ENCODE measurements at places on chromosomes 3 and 15. TPM values are rescaled to one million over a fixed set of nuclear protein-coding genes. Genes with fewer than 3 reads are reported as not detected.

The SLC9A9 gene
- 28.4 TPM for total RNA-seq

DNA sequence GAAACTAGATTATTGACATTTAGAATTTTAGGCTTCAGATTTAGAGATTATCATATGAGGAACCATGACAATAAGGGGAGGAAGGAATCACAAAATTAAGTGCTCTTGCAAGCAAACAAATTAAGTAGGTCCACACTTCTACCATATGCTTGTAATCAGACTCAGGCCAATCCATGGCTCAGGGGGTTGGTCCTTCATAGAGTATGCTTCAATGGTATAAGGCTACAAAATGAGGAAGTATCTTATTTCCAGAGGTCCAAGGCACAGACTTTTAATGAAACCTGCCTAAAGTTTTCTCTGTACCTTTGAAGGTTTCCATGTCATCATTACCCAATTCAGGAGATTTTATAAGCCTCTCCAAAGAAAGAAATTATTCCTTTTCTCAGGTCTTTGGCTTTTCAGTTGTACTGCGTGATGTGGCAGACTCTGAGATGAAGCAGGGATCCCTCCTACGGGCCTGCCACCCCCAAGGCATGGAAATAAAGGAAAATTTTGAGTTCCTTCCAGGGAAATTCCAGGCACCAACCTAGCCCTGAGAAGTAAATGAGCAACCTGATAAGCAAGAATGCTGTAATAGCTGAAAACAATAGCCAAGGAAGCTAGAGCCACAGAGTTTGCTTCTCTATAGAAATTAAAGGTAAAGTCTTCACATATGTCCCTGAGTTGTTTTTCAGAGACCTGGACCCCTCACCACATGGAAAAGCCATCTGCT is 36.3 kb downstream of the SERPINI2 start:
- no peak for DNase-seq

DNA sequence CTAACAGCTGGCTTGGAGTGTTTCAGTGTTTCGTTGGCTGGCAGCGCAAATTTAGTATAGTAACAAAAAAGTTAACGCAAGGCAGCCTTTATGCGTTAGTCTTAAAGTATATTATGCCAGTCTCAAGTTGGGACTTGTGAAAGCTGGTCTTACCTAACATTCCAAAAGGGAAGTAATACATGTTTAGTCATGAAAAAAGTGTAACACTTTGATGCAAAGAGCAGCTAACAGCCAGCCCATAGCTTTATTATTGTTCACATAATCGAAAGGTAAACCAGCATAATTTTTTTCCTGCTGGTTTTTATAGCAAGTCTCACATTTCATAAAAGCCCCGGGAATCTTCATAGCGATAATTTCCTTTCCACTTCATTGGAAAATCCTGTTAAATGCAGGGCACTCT is 2.4 kb upstream of the GPR87 start:
- DNase-seq, result peak; percentile 43

GRCh38 chr15:71117714-71118305 is 2.5 kb downstream of the THSD4 start:
- no peak for DNase-seq

Measured in tongue (tissue), 3 donors.